HuH-7.5 (cell line): ENCODE measurements at places on chromosomes 2 and 18.

DNA sequence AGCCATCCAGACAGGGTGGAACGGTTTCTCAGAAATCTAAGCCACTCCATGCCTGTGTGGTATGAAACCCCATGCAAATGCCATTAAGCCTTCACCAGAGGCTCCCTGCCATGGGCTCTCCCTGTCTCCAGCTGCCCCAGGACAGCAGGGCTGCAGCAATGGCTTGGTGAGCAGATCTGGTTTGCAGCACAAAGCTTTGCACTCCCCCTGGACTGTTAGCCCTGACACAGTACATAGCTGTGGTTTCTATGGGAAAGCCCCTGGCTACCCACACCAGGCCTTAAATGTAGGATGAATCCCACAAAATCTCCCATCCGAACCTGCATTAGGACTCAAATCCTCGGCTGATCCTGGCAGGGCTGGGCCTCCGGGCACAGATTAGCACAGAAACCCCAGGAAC is 291.6 kb downstream of the TNS1 start:
- DNase-seq = no peak

- DNase-seq = no peak
Observed at GRCh38 chr18:63928331-63928730, 20.6 kb downstream of the SERPINB10 start.

DNA sequence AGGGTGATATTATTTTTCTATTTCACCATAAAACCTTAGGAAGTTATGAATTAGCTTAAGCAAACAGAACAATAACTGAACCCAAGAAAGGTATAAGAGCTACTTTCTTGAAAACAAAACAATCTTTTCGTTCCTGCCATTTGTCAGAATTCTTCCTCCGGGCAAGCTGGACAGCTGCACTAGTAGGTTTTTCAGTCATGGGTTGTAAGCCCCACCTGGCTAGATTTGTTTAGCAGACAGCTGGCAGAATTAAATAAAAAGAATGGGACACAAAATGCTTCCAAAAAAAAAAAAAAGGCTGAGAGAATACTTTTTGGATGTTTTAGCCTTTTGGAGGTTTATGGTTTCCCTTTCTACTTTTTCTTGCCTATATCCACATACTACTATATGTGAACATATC is 694.1 kb downstream of the ARHGAP15 start:
- no peak for DNase-seq

DNA sequence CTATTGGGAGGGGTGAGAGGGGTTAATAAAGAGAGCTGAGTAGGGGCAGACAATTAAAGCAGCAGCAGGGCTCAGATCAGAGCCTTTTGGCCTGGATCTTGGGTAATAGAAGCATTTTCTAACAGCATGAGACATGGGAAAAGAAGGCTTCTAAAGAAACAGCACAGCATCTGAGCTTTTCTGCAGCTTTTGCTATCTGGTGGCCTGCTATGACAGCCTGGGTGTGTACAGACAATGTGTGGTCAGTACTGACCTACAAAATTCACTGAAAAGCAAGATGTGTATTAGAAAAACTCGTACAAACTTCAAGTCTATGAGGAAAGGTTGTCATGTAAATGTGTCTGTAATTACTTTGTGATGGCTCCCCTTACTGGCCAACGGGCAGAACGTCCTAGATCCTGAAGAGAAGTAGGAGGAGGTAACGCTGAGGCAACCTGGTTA is 95.6 kb downstream of the GALNT3 start:
- peak; percentile 30 for DNase-seq

DNA sequence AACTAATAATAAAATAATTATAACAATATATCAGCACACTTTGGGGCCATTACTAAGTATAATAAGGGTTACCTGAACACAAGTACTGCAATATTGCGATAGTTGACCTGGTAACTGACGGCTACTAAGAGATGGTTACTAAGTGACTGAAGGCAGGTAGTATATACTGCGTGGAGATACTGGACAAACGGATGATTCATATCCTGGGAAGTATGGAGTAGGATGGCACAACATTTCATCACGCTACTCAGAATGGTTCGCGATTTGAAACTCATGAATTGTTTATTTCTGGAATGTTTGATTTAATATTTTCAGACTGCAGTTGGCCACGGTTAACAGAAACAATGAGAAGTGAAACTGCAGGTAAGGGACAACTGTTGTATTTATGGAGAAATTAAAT is 39.5 kb upstream of the FLACC1 start:
- no peak for DNase-seq

GRCh38 chr2:159073256-159073655 is 104.8 kb downstream of the TANC1 start:
- no peak for DNase-seq

- no peak for DNase-seq
Observed at GRCh38 chr2:70732766-70733645, 35.0 kb downstream of the ADD2 start.

- no peak for DNase-seq
Observed at GRCh38 chr2:207138627-207139297, 27.0 kb downstream of the KLF7 start.

DNA sequence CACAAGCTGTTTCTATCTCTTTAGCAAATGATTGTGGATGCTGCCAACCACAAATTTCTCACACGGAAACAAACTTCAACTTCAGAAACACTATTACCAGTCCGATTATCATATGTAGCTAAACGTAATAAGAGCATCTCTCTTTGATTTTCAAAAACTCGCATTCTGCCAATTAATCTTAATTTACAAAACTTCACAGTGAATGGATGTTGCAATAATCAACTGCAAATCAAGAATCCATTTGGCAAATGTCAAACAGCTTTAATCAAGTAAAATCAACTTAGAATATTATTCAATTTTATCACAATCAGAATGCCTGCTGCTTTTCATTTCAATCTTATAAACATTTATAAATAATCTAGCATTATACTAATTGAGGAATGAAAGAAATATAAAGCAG is 54.2 kb downstream of the DTNB start:
- DNase-seq = no peak

- no peak for DNase-seq
Observed at GRCh38 chr2:14587119-14587518, 45.4 kb upstream of the LRATD1 start.

DNA sequence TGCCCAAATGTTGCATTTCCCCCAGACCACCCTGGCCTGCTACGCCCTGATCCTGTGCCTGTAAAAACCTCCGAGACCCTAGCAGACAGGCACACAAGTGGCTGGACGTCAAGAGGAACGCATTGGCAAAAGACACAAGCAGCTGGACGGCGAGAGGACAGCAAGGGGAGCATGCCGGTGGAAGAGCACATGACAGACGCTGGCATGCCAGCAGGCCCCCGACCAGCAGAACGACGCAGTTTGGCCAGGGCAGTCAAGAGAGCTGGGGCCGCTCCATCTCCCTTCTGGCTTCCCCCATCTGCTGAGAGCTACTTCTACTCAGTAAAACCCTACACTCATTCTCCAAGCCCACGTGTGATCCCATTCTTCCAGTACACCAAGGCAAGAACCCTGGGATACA is 42.1 kb downstream of the SAP130 start:
- no peak for DNase-seq

DNA sequence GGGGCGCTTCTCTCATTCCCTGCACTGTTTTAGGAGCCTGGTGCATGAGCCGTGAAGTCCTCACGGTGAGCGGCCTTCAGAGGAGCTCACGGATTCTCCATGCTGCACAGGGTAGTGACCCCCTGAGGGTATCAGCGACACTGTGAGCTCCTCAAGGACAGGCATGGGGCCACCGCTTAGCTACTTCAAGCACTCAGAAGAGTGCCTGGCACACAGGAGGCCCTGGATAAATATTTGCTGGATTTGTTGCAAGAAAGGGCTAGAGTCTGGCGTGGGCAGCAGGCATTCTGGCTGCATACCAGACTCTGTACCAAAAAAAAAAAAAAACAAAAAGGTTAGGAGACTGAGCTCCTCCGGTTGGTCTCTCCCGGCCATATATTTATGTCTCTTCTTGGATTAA is 5.7 kb upstream of the MBP start:
- DNase-seq = no peak
